ENCODE measurements at places on chromosomes 3 and 15. TPM values are rescaled to one million over a fixed set of nuclear protein-coding genes. Genes with fewer than 3 reads are reported as not detected.

Gene SLC28A2
- total RNA-seq: not detected

Gene KIF23
- total RNA-seq: 61.8 TPM

Gene CDHR4
- not detected for total RNA-seq

Gene COLQ
- not detected for total RNA-seq

Gene CDCP1
- not detected for total RNA-seq

Gene NOX5
- 4.0 TPM for total RNA-seq

Gene CYP8B1
- not detected for total RNA-seq

Gene CLRN1
- total RNA-seq: not detected

Gene POMGNT2
- total RNA-seq: 16.1 TPM

Gene FRMD5
- 14.3 TPM for total RNA-seq

Gene KCNH8
- 0.24 TPM for total RNA-seq

Gene MESP2
- total RNA-seq: 0.27 TPM

Gene IL1RAP
- total RNA-seq: 514 TPM

Gene IQCH
- total RNA-seq: 4.3 TPM

Gene CIDEC
- total RNA-seq: 0.24 TPM

Gene FBXL22
- not detected for total RNA-seq

Gene SLC51B
- total RNA-seq: not detected

Gene EXD1
- 0.51 TPM for total RNA-seq

Gene CKMT1B
- 55.2 TPM for total RNA-seq

Gene GCNT3
- total RNA-seq: 0.59 TPM

Gene FYCO1
- 52.7 TPM for total RNA-seq

Gene KLHL25
- 1.5 TPM for total RNA-seq

Gene CHRM5
- total RNA-seq: not detected

Gene CCDC80
- total RNA-seq: 1.1 TPM

Gene CRABP1
- total RNA-seq: not detected

Gene ZCWPW2
- total RNA-seq: 0.16 TPM

Gene SQOR
- 15.0 TPM for total RNA-seq

Gene ESYT3
- total RNA-seq: 0.05 TPM

Gene ZPLD1
- 0.45 TPM for total RNA-seq

Gene GPR15
- total RNA-seq: not detected

Gene CNTN3
- total RNA-seq: 0.37 TPM

Gene MCTP2
- 18.3 TPM for total RNA-seq

Gene TTC23
- total RNA-seq: 16.0 TPM

Gene TTC21A
- total RNA-seq: 1.7 TPM

Gene CNTN6
- total RNA-seq: 0.40 TPM

Gene FSIP1
- 0.42 TPM for total RNA-seq

Gene KNG1
- total RNA-seq: not detected

Gene RTP1
- total RNA-seq: not detected

Gene PRRT3
- 0.34 TPM for total RNA-seq

Gene GASK1A
- total RNA-seq: 0.11 TPM

Gene AADACL2
- total RNA-seq: not detected

Gene SLC22A14
- total RNA-seq: not detected

Gene AGBL1
- not detected for total RNA-seq

Gene RAB6B
- 4.0 TPM for total RNA-seq

Gene IGF1R
- 20.2 TPM for total RNA-seq

Gene ANKRD63
- 0.29 TPM for total RNA-seq

Gene STRIT1
- total RNA-seq: not detected

Gene MYZAP
- not detected for total RNA-seq

Gene NECTIN3
- 41.3 TPM for total RNA-seq

Gene GOLGA6D
- not detected for total RNA-seq

Gene BTLA
- total RNA-seq: not detected

Gene C3orf85
- total RNA-seq: not detected
